Fibroblast of skin of right biceps (primary cell): ENCODE measurements at places on chromosomes 6 and 20.

DNA sequence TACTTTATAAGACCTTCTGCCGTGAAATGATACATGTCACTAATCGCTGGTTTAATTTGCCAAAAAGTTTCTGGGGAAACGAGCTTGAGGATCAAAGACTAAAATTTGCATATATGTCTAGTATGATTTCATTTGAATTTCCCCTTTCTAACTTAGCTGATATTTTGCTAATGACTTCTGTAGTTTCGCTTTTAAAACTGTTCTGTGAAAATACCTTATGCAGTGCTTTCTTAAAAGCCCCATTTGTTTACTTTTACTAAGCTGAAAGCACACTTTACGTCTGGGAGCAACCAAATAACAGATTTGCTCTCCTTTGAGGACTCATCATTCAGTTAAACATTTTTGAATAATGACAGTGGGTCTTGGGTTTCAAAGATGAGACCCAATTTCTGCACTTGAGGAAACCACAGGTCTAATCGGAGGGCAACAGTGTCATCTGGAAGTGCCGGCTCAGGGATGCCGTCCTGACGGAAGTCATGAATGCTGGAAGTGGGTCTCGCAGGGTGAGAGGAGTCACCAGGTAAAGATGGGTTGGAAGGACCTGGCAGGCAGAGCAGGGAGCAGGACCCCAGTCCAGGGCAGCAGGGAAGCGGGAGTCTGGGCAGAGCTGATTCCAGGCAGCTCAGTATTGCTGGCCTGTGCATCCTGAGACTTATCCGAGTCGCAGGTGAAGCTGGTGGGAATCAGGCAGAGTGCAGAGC lies 33.2 kb downstream of the PLEKHG1 start:
- no peak for DNase-seq

DNA sequence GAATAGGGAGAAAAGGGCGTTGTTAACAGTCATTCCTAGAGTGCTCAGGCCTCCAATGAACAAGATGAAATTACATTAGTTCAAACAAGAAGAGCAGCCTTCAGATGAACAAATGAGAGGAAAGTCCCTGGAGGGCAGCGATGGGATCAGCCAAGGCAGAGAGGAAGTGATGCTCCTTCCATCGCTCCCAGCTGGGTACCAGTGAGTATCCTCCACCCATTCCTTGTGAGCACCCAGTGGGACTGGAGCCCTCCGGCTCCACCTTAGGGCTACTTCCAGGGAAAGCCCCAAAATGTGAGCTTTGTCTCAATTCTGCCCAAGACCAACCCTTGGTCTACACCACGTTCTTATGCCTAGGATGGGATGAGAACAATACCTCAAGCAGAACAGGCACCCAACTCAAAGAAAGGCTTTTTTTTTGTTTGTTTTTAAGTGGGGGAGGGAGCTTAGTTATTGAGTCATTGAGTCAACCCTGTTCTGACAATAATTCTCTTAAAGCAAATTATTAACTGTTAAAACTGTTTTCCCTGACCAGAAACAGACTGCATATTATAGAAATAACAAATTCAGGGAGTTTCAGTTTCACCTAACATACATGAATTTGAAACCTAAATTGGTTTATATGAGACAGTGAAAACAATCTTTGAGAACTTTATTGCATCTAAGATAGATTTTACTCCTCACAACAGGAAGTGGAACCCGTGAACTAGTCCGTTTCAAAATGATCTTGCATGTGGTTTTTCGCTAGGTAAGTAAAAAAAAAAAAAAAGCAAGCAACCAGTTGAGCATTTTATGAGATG lies 106.9 kb downstream of the IPCEF1 start:
- no peak for DNase-seq

- DNase-seq: peak; percentile 14
Observed at GRCh38 chr20:15446373-15446772, 1109.0 kb upstream of the FLRT3 start.

- no peak for DNase-seq
Observed at GRCh38 chr6:44496665-44497369, 109.3 kb downstream of the CDC5L start.
